ENCODE measurements at places on chromosomes 2 and 18.

GRCh38 chr2:234427081-234428061 is 69.5 kb downstream of the ARL4C start:
- DNase-seq = no peak

GRCh38 chr2:215847056-215847455 is 166.3 kb downstream of the MREG start:
- no peak for DNase-seq

- DNase-seq = no peak
Observed at GRCh38 chr2:128552141-128552805, 233.6 kb upstream of the HS6ST1 start.

DNA sequence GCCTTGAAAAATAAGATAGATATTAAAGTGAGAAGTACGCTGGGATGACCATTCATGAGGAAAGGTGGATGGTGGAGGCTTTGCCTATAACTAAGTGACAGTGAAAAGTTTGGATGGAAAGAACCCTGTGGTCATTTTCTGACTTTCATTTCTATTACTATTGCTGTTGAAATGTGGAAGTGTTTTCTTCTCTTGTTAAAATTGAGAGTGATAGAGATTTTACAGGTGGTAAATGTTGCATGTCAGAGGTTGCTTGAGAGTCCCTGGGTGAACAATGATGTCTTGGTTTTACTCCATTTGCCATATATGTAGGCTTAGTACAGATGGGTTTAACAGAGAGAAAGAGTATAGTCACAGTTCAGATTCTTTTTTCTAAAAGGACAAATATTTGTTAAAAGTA is 18.4 kb downstream of the NCOA1 start:
- DNase-seq = no peak
